ENCODE measurements at places on chromosomes 13 and 19.

- no peak for DNase-seq
Measured at GRCh38 chr13:22736084-22736767, 444.6 kb upstream of the SGCG start.

GRCh38 chr13:91323349-91323748, 24.1 kb upstream of the MIR17HG start:
- no peak for DNase-seq

DNA sequence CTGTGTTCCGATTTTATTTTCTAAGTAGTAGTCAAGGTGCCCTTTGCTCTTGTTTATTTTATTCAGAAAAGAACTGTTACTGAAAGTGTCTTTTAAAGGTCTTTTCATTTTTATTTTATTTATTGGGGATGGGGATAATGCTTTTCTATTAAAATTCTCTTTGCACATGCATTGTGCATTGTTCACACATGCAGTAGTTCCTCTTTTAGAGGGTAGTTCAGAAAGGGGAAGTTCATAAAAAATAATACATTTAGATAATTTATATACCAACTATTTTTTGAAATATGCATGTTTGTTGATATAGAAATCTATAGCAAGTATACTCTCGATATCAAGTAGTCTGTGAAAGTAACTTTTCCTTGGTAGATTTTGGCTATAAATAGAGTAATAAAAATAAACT, 3.5 kb downstream of the GPC5 start:
- no peak for DNase-seq

GRCh38 chr19:19103167-19103566, 35.1 kb downstream of the TMEM161A start:
- no peak for DNase-seq

- no peak for DNase-seq
Measured at GRCh38 chr19:32824916-32825608, 44.5 kb downstream of the SLC7A9 start.

DNA sequence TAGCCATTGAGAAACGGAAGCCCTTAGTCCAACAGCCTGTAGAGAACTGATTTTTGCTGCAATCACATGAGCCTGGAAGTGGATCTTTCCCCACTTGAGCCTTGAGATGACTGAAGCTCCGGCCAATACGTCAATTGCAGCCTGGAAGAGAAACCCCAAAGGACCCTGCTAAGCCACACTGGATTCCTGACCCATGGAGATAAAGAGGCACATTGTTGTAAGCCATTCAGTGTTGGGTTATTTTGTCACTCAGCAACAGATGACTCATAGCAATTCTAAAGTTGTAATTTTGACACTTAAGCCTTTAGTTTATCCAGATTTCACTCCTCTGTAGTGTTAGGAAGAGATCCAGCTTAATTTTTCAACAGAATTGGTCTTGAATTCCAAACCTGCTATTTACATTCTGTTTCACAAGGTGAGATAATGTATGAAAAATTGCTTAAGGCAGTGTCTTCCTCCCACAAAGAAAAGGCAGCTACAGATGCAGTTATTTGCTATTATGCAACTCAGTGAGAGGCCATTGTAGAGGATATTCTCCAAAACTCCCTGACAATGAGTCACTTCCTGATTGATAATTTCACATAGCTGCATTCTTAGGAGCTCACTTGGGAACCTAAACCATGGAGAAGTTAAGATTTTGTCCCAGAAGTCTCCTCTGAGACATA, 59.4 kb upstream of the TSHZ3 start:
- DNase-seq: no peak

- DNase-seq: no peak
Measured at GRCh38 chr13:23724196-23724970, 154.2 kb downstream of the TNFRSF19 start.

DNA sequence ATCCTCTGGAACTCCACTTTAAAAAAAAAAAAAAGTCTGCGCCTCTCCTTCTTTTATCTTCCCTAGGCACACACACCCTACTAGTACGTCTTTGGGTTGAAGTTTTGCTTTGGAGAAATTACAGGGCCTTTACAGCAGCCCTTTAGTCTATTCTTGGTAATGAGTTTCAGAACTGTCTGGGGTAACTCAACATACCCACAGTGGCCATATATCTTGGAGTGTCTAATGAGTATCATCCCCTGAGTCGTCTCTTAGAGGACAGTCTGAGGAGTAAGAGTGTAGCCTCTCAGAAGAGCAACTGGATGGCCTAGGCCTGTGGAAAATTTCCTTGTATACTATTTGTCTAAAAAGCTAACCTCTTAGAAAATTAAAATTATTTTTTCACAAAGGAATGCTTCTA, 6.1 kb upstream of the ZNF681 start:
- DNase-seq: no peak

- DNase-seq: no peak
Measured at GRCh38 chr13:21016487-21016886, 44.9 kb downstream of the LATS2 start.

GRCh38 chr13:51222686-51223559, 725 bp downstream of the FAM124A start:
- no peak for DNase-seq

DNA sequence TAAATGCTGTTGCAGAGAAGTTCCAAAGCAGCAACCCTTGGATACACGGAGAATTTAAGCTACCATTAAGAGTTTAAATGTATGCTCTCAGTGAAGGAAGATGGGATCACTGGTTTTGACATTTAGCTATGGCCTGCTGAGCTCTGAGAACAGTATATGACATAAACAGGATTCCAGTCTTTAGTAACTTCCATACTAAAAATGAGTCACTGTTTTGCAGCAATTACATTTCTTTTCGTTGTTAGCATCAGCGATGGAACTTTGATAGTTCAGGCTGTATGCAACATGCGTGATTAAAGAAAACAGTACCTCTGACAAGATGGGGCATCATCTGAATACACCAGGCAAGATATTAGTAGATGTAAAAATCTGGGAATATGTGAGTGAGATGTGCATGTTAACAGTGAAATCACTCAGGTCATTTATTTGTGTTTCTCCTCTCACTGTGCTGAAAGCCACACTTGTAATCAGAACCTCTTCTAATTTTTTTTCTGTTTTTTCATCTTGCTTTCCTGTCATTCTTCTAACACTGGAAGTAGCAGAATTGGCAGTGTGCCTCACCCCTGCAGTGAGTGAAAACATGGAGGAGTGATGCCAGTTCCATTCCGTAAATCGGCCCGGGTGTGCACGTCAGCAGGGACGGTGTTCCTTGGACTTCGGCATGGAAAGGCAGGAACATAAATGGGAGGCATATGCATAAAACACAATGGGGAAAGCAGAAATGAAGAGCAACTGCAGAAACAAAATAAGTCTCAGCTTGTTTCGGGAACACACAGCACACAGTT, 361.5 kb downstream of the OXGR1 start:
- DNase-seq: no peak

DNA sequence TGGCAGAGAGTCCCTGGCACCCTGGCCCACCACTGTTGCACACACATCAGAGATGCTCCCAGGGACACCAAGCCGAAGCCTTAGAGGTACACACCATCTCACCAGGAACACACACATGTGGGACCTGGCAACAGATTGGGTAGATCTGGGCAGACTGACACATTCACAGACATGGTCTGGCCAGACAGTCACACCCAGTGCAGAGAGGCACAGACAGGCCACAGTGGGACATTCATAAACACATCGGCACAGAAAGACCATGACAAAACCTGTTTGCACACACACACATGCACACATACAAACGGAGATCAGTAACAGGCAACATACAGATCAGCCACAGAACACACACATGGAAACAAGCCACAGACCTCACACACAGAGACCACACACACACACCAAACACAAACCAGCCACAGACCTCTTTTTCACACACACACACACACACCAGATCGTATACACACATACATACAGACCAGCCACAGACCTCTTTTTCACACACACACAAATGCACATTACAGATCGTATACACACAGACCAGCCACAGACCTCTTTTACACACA, 6.3 kb upstream of the JUNB start:
- no peak for DNase-seq

DNA sequence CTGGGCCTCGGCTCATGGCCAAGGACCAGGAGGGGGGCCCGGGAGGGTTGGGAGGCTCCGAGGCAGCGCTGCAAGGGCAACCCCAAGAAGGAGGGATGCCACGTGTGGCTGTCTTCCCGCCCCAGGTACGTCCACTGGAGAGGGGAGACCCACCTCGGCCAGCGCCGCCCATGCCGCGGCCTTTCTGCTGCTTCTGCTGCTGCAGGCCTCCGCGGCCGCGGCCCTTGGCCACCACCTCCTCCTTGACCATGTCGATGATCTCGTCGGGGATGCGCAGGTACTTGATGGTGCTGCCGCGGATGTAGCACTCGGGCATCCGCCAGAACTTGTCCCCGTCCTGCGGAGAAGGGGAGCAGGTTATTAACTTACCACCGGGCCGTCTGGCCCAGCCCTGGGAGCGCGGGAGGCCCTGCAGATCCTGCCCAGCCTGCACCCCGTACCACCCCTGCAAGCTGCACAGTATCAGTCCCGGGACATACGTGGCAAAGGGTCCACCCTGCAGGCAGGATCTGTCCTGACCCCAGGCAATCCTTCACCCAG, 13.3 kb downstream of the LSM4 start:
- DNase-seq: no peak

DNA sequence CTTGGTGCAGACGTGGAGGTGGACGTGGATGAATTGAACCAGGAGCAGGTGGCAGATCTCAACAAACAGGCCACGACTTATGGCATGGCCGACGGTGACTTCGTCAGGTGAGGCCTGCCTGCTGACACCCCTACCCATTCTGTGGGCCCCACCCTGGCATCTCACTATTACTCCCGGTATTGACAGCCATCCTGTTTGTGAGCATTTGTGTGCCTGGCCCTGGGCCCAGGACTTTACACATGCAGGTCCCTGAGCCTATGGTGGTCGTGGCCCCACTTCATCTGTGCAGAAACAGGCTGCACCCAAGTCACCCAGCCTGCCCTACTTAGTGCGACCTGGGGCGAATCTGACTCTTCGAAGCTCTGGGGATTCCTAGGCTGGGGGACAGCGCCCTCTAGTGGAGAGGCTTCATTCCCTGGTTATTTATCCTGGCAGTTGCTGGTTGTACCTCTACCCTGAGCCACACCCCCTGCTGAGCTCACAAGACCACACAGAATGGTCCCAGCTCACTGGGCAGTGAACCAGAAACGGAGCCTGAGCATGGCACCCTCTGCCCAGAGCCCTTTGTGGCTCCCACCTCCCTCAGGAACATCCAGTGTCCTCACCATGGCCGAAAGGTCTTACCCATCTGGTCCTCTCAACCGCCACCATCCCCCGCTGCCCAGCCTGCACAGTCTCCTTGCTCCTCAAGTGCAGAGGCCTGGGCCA, 16.9 kb downstream of the ZNF296 start:
- DNase-seq: peak; percentile 42

DNA sequence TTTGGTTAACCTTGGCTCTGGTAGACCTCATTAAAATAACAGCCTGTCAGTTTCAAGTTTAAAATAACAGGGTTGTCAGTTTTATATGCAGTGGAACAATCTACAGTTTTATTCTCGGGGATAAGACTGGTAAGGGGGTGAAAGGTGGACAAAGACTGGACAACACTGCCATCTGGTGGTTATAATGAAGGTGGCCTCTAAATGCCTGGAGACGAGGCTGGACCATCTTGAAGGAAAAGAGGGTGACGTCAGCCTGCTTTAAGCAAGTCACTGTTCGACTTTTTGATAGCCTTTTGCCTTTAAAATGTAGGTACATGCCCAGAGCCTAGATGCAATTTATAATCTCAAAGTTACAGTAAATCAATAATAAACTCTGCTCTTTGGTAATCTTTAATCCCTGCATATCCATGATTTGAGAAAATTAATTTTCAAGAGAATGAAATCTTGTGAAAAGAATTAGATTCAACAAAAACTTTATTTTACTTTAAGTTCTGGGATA, 117.0 kb downstream of the DCT start:
- DNase-seq: peak; percentile 56

DNA sequence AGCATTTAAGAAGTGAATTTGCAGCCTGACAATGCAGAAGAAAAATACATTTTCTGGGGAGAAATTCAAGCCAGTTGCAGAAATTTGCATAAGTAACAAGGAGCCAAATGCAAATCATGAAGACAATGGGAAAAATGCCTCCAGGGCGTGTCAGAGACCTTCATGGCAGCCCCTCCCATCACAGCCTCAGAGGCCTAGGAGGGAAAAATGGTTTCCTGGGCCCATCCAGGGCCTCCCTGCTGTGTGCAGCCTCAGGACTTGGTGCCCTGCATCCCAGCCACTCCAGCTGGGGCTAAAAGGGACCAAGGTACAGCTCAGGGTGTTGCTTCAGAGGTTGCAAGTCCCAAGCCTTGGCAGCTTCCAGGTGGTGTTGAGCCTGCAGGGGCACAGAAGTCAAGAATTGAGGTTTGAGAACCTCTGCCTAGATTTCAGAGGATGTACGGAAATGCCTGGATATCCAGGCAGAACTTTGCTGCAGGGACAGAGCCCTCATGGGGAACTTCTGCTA, 16.7 kb upstream of the ITM2B start:
- DNase-seq: no peak

DNA sequence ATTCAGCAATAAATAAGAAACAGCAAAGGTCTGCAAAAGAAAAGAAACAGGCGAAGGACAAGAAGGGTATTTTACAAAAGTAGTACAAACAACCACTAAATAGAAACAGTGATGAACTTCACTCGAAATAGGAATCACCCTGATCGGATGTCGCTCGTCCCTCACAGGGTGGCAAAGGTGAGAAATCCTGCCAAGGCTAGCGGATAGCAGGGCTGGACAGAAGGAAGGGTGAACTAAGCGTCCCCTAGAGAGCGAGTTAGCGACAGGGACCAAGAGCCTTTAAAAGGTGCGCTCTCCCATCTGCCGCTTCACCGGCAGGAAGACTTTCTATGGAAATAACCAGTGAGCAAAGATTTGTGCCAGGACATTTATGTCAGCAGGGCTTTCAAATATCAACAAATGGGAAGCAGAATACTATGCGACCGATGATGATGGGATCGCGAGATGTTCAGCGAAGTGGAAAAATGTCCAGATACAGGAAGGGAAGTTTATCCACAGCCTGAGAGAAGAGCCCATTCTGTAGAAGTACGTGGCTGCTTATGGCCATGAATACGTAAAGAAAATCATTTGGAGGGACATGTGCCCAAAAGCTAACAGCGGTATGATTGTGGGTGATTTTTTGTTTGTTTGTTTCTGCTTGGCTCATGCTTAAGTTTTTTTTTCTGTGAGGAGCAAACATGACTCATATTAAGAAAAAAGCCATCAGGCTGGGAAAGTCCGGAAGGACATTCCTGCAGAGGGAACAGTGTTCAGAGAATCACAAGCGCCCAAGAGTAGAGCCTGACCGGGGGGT, 18.9 kb downstream of the ELAVL1 start:
- DNase-seq: no peak
